ENCODE measurements at places on chromosomes 4 and X.
A peak's percentile ranks its signal among the peaks of the same experiment; 100 is the strongest.

DNA sequence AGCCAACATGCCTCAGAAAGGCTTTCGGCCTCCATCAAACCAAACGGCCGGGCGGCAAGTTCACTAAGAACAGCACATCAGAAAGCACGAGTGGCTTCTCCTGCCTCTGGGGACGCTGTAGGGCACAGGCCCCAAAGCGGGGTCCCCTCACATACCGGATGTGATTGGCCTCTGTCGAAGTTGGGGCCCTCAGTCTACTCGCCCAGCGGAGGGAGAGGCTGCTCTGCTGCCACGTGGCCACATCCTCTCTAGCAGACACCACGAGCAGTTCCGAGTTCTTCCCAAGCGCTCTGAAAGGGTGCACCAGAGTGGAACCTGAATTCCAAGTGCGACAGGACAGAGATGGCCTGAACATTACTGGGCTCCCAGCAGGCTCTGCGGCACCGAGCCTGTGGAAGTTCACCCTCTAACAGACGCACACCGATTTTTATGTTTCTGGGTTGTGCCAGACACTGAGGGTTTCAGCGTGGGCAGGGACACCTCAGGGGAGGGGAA, 21.1 kb downstream of the NOP14 start:
- no peak for DNase-seq

DNA sequence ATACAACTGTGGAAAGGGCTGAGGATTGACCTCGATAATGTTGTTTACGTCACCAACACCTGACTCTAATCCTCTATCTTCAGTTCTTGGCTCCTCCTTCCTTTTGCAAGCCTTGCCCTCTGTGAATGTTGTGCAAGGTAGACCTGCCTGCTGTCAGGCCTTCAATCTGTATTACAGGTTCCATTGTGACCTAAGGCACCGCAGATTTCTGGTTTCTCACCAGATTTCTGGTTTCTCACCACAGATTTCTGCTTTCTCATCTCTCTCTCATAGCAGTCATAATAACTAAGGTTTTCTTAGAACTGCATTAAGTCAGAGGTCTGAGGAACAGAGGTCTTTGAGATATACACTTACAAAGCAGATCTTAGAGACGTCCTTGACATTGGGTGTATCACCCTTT, 51.5 kb upstream of the ETNPPL start:
- no peak for DNase-seq

GRCh38 chrX:49999087-49999486, 76.7 kb downstream of the CLCN5 start:
- no peak for DNase-seq

GRCh38 chrX:64097891-64098290, 107.6 kb downstream of the AMER1 start:
- DNase-seq = no peak

GRCh38 chrX:136453771-136454170, 34.0 kb upstream of the BRS3 start:
- DNase-seq = no peak

- no peak for DNase-seq
Observed at GRCh38 chr4:4254199-4254598, 6.2 kb upstream of the TMEM128 start.

- no peak for DNase-seq
Observed at GRCh38 chrX:13081395-13082205, 37.2 kb upstream of the FAM9C start.

- no peak for DNase-seq
Observed at GRCh38 chrX:104172788-104173187, 6.5 kb downstream of the FAM199X start.

DNA sequence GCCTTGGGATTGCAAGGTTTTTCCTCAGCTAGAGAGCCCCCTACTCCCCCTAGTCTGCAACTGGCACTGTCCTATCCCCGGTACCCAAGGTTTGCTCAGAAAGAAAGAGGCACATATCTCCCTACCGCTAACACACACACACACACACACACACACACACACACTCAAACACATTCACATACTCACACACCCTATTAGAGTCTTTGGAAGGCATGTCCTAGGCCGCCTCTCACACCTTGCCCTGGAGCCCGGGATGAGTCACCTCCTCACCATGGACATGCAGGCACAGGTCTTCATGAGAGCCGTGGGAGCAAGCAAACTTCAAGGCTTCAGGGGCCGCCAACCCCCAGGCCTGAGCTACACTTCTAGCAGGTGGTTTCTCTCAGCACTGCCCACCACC, 49.2 kb downstream of the PJA1 start:
- DNase-seq = no peak

GRCh38 chr4:164542431-164542830, 211.5 kb upstream of the SMIM31 start:
- DNase-seq = no peak

- DNase-seq = no peak
Observed at GRCh38 chr4:177484613-177485021, 42.4 kb upstream of the AGA start.

GRCh38 chrX:10101269-10101668, 55.5 kb upstream of the CLCN4 start:
- DNase-seq = no peak

DNA sequence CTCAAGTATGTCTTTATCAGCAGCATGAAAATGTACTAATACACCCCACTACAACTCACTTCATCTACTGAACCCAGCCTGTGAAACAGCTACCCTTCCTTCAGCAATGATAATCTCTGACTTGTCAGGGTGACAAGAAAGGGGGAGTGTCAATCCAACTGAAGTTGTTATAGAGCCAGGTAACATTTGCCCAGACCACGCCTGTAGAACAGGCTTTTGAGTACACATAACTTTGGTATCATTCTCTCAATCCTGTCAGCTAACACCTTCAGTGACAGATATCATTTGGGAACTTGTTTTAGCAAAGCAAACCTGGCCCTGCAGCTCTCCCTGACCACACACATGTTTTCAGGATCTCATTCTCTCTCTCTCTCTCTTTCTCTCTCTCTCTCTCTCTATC, 592.2 kb downstream of the SMARCA1 start:
- DNase-seq = no peak

GRCh38 chr4:45688341-45688740, 435.5 kb downstream of the GABRG1 start:
- DNase-seq = no peak

DNA sequence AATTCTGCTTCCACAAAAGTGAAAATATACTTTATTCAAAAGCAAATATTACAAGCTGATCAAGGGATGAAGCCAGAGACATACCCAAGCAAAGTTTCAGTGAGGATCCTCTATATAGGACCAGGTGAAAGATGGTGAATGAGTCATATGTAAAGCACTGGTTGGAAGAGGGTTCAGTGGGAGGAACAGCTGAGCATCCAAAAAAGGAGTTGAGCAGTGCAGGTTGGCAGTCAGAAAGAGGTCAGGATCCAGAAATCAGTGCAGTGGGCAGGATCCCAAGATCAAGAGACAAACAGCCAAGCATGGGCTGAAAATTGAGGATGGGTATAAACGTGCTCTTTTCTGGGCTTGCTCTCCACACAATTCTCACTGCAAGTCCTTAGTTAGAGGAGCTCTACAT, 30.3 kb downstream of the OTC start:
- no peak for DNase-seq

- no peak for DNase-seq
Observed at GRCh38 chrX:84729408-84729807, 227.2 kb upstream of the HDX start.

DNA sequence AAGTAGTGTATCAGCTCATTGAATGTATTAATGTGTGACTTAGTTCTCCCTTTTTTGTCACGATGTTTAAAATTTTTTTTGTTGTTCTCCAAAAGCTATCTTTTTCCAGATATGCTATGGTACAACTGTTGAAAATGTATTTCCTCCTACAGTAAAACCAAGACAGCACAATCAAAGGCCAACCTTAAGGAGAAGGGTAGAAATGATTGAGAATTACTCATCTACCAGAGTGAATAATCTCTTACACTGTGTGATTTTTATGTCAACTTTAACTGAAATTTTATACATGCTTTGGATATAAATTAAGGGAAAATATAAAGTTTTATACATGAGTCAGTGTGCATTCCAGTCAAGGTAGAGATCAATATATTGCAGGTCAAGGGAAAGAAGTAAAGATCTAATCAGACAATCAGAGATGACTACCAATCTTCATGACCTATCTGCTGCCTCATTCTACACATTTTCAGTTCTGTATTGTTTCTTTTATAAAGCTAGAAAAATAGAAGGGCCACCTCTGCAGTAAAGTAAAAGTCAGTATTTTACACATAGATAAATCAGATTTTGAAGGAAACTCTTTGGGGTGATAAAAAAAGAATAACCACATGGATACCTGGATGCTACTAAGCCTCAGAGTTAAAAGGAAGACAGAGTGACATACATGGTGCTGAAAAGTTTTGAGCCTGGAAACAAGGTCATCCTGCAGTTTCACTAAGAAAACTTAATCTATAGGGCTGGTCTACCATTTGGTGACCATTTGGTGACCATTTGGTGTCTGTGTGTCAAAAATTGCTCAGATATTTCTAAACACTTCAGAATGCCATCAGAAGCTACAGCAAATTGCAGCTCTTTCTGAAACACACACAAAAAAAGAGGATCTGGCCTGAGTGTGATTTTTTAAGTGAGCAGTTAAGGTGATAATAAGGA, 1.6 kb downstream of the FAM13A start:
- no peak for DNase-seq

GRCh38 chrX:69285881-69286564, 120.8 kb upstream of the PJA1 start:
- DNase-seq = peak; percentile 60

- DNase-seq = no peak
Observed at GRCh38 chr4:16048619-16049419, 35.0 kb downstream of the PROM1 start.

DNA sequence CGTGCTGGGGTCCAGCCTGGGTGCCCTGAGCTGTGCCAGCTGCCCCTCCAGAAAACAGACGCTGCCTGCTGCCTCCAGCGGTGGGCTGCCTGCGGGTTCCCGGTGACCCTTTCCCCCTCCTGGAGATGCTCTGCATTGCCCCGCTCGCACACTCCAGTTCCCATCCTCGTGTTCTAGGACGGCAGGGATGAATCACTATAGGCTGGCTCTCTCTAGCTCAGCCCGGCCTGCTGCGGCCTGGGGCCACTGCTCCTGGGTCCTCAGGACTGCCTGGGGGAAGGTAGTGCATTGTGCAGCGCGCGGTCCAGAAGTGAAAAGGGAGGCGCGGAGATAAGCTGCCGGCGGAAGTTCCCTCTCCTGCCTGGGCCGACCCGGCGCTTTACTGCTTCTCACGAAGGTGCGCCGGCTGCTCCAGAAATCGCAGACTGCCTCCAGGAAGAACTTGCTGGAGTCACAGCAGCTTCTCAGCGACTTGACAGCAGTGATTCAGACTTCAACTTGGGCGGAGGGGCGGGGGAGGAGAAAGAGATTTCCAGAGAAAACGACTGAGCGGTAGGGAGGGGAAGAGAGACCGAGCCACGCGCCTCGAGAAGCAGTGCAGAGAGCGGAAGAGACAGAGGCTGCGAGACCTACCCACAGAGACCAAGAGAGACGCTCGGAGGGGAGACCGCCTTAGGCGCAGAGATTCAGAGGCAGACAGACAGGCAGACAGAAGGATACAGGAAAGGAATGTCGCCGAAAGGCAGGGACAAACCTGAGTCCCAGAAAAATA, 6.7 kb upstream of the MSX1 start:
- DNase-seq = peak; percentile 42

GRCh38 chr4:143658336-143658735, 42.1 kb downstream of the FREM3 start:
- DNase-seq = no peak

DNA sequence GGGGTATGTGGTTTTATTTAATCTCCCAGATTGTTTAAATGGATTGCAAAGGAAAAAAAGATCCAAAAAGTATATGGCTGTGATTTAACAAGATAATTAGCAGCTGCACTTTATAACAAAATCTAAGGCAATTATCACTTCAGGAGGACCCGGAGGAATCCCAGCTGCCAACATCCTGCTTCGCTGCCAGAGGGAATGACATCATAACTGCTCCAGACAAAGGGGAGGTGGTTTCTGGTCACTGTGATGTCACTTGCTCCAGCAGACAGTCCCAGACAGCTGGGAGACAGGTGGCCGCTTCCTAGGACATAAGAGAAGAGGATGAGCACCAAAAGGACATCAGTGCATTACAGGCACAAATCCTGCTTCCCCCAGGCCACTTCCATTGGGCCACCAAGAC, 371.0 kb downstream of the BCOR start:
- no peak for DNase-seq

DNA sequence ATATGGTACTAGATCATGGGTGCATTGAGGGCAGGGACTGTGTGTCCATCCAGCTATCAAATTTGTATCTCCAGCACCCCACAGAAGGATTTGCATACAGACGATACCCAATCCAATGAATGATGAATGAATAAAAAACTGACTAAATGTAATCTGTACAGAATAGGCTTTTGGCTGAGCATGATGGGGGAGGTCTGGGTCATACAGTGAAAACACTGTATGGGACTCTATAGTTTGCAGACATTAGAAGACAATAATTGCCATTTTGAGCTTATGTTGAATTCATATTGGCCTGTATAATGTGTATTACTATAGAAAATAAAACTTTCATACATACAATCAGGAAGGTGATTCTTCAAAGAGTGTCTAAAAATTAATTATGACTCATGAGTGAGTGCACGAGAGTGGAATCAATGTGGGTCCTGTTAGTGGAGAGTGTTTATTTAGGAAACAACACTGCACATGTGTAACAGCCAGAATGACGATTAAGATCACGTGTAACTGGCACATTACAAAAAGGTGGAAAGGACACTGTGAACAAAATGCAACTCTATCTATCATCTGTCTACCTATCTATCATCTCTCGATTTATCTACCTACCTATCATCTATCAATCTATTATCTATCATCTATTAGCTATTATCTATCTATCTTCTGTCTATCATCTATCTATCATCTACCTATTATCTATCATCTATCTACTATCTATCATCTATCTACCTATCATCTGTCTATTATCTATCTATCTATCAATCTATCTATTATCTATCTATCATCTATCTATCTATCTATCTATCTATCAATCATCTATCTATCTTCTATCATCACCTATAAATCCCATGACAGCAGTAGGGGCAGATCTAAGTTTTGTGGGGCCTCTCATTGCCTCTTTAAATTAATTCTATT, 201.3 kb downstream of the PTTG2 start:
- no peak for DNase-seq

DNA sequence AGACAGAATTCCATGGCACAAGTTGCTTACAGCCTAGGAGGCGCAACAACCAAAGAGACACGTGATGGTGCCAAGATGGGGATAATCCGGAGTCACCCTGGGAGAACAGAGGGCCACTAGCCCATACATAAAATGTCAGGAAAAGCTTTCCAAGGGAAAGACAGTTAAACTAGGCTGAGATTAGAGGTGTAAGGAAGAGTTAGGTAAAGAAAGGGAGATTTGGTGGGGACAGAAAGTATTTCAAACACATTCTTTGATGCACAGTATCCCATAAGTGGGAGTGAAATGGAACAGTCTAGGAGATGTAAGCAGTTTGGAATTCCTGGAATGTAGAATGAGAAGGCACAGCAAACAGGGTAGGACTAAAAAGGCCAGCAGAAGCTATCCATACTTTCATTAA, 860.9 kb upstream of the LCORL start:
- DNase-seq = no peak

- DNase-seq = no peak
Observed at GRCh38 chr4:101419336-101420135, 72.2 kb upstream of the PPP3CA start.

GRCh38 chr4:78210694-78211410, 153.7 kb downstream of the FRAS1 start:
- DNase-seq = no peak

- no peak for DNase-seq
Observed at GRCh38 chr4:81914623-81915022, 442.9 kb upstream of the RASGEF1B start.

Data from activated naive CD4-positive, alpha-beta T cell treated with anti-CD3 and anti-CD28 coated beads for 36 hours (primary cell).